Progenitor cell of endocrine pancreas (in vitro differentiated cells): ENCODE measurements at places on chromosomes 7 and 10.

- no peak for DNase-seq
Observed at GRCh38 chr7:47192978-47193377, 388.9 kb downstream of the TNS3 start.

- no peak for DNase-seq
Observed at GRCh38 chr7:47402941-47403866, 178.7 kb downstream of the TNS3 start.

GRCh38 chr10:123295644-123296043, 141.4 kb downstream of the BUB3 start:
- DNase-seq: no peak

- DNase-seq: no peak
Observed at GRCh38 chr7:120873401-120873800, 15.5 kb upstream of the TSPAN12 start.

DNA sequence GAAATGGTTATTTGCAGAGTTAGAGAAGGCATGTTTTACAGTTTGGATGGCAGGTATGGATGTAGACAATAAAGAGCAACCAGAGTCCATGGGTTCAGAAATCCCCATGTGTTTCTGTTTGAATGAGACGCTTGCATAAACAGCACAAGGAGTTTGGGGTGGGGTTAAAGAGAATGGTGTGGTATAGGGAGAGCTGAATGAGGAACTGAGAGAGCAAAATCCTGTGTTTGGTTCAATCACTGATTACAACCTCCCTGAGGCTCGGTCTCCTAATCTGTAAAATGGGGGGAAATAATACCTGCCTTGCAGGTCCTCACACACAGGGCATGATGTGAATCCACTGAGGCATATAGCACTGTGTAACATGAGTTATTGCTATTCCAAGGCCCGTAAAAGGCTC, 23.7 kb downstream of the CAV1 start:
- no peak for DNase-seq

GRCh38 chr10:120394446-120394845, 62.6 kb upstream of the PLPP4 start:
- no peak for DNase-seq
